T-helper 2 cell (primary cell): ENCODE measurements at places on chromosomes 7 and 10.

GRCh38 chr10:18875477-18875876 lies 173.1 kb upstream of the MALRD1 start:
- no peak for DNase-seq

DNA sequence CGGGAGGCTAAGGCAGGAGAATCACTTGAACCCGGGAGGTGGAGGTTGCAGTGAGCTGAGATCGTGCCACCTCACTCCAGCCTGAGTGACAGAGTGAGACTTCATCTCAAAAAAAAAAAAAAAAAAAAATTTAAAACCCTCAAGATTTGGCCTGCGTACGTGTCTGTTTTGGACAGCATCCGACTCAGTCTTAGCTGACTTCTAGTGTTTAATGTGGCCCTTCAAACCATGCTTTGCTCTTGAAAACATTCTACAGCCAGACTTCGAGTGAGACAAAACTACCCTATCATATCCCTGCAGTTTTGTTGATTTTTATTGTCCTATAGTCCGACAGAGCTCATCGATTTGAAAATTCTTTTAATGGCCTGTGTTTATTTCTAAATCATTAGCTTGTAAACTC lies 227.1 kb upstream of the SH2B2 start:
- DNase-seq = no peak

DNA sequence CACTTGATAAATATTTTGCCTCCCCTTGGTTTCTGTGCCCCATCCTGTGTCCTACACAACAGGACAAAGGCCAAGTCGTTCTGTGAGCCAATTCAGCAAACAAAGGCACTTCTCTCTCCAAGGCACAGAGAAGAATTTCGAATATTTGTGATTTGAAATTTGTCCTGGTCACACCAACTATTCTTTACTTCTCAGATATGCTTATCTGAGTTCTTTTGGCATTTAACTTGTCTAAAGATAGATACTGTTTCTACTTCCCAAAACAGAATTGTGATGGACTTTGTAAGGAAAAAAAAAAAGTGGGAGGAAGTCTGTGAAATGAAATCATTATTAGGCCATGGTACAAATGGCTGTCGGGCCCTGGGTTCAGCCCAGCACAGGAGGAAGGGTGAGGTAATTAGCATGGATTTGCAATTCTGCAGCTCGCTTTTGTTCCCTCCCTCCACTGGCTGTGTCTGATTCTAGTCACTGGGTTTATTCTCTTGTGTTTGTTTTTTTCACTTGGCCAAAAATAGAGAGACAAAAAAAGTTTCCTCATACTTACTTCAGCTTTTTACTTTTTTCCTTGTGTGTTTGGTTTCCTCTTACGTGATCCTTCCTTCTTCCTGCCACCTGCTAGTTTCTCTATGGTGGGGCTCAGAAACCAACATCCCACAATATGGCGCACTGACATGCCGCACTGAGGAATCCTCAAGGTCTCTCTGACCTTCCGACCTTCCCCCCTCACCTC lies 108.2 kb upstream of the MKLN1 start:
- no peak for DNase-seq

DNA sequence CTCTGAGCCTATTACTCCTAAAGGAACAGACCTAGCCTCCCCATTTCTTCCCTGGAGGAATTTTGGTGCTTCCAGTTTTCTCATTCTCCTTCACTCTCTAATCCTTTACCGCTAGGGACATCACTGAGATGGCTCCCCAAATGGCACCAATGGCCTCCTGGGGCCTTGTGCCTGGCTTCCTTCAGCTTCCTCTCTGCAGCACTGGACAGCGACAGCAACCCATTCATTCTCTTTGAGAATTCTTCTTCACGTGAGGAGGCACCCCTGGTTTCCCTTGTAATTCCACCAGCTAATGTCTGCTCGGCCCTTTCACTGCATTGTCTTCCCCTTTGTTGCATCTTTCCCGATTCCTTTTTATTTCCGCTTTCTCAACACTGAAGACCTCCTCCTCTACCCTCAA lies 24.6 kb upstream of the KDM7A start:
- DNase-seq = no peak

DNA sequence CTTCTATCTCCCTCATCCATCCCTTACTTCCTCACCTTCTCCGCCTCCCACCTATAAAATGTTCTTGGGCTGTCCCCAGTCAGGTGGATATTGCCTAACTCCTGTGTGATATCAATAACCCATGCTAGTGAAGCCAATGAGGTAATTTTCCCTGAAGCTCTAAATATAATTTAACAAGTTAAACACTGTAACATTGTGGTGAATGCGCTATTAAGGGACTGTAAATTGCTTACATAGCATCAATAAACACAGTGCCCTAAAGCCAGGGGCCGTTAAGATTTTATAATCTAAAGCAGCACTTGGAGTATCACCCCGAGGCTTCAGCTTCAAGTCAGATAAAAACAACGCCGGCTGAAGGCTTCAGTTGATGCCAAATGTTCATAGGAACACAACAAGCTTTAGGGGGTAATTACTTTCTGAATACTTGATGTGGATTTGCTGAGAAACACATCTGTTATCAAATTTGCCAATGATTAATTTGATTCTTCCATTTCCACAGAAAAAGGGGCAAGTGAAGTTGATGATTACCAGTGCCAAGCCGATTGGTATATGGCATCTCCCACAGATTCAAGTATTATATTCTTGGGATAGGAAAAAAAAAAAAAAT lies 138.4 kb downstream of the CREB5 start:
- no peak for DNase-seq

- no peak for DNase-seq
Measured at GRCh38 chr7:100640517-100641440, 573 bp downstream of the TFR2 start.

DNA sequence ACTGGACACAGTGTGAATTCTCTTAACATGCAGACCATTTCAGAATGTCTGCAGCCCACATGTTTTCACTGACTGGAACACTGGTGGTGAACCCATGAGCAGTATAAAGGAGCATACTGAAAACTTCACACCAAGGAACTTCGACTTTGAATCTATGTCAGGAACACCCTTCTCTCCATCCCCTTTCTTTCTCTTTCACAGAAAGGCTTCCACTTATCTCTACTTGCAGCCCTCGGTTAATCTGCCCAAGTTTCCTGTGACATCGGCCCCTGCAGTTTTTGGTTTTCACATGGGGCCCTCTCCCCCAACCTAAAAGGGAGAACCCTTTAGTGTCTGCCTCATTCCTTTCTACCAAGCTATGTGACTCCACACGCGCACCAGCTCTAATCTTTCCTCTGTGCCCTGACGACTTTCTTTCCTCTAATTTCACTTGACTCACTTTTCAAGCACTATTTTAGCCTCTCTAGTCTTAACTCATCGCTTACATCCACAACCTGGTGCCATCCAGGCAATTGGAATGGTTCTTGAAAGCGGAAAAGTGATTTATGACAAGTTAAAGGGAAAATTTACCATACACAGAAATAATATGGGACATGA lies 70.1 kb downstream of the RELN start:
- no peak for DNase-seq

DNA sequence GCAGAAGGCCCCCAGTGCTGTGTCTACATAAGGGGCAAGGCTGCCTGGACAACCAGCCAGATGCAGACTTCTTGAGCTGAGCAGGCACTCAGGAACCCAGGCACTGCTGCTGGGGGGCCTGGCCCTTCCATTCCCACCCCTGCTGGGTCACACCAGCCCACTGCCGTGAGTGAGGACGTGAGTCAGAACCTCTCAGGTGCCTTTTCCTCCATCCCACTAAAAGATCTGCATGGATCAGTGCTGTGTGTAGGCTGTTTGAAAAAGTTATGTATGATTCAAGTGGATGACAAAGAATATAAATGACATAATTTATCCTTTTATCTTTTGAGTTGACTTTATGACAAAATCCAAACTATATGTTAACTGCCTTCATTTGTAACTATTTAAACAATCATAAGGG lies 499.3 kb downstream of the INHBA start:
- DNase-seq = no peak

GRCh38 chr7:44222776-44223261 lies 22.0 kb downstream of the YKT6 start:
- DNase-seq = no peak

- no peak for DNase-seq
Measured at GRCh38 chr10:71550628-71551027, 153.9 kb downstream of the CDH23 start.

GRCh38 chr7:28621369-28621841 lies 209.1 kb downstream of the CREB5 start:
- no peak for DNase-seq

DNA sequence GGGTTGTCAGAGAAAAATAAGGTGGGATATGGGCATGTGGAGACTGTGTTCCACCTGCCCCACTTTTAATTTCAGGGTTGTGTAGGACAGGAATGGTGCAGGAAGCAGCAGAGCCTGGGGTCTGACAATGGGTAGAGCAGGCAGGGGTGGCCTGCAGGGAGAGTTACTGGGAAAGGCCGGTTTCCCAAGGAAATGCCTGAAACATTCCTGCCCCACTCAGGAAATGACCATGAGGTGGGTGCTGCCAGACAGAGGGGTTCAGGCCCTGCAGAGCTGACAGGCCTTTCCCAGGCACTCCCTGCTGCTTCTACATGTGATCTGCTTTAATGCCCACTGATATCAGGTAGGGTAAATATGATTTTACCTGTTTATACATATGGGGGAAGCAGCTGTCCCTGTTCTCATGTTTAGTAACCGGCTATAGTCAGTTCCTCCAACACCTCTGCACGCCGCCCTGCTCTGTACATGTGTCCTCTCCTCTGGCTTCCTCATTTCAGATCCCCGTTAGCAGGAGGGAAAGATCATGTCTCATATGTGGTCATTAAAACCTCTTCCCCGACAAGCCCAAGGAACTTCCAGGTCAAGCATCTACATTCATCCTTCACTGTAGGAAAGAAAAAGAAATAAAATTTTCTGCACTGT lies 118.6 kb upstream of the PRSS58 start:
- no peak for DNase-seq

GRCh38 chr7:151060113-151060415 lies 675 bp downstream of the SLC4A2 start:
- no peak for DNase-seq

DNA sequence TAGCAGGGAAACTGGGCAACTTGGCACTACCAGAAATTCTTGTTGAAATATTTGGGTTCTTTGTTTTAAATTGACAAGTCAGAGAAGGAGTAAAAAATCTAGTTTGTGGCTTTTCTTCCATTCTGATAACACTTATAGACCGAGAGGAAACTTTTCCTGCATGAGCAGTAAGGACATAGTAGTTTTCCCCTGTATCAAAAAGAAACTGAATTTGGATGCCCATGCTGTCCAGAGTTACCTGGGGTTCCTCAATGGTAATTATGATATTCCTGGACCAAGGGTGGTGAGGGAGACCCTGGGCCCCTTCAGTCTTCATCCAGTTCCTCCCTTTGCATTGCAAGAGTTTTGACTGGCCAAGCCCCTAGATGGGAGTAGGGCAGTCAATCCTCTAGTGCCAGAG lies 19.9 kb upstream of the STEAP2 start:
- no peak for DNase-seq

- DNase-seq = no peak
Measured at GRCh38 chr7:55513868-55514267, 58.4 kb downstream of the VOPP1 start.

DNA sequence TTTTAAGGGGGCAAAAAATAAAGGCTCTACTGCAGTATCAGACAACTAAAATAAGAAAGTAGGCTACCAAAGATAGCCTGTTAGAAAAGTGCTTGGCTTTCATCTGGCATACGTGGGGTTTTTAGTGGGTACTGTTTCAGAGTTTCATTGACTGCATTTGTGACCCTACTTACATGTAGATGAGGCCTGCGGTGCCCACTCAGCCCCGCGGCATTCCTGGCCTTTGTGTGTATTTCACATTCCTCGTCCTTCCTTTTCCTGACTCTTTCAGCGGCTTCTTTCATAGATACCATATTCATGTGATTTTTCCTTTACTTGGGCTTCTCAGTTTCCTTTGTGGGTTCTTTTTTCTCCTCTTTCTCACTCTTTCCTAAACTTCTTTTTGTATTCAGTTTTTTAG lies 50.7 kb downstream of the UBE3C start:
- DNase-seq = no peak

DNA sequence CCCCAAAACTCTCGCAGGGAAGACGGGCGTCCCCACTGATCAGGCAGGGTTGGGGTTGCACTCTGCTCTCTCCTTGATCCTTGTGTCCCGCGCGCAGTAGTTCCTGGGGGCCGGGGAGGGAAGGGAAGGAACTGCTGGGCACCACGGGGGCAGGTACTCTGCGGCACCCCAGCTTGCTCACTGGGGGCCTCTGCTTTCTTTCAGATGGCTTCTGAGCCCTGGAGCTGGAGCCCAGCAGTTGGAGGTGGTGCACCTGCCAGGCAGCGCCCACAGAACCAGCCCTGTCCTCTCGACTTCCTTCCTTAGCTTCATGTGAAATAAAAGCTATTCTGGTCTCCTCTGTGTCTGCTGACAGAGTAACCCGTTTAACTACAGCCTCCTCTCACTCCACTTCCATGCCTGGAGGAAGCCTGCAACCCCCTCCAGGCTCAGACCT lies 12.2 kb downstream of the PLAC9 start:
- no peak for DNase-seq

DNA sequence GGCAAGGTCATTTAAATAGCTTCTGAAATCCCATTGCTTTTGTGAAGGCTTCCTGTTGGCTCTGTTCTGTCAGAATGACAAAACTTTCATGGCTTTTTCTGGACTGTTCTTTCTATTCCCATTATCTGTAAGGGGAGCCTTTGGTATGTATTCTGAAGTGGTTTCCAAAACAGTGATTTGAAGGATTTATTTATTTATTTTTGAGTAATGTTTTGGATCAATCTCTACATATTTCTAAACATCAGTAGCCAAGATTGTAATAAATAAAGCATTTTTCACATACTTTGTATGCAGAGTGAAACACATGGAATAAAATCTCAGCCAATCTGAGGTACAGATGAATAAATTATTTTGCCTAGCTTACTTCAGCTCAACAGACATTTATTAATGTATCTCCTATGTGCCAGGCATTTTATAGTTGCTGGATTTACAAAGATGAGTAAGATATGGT lies 121.1 kb downstream of the BBS9 start:
- DNase-seq = no peak

DNA sequence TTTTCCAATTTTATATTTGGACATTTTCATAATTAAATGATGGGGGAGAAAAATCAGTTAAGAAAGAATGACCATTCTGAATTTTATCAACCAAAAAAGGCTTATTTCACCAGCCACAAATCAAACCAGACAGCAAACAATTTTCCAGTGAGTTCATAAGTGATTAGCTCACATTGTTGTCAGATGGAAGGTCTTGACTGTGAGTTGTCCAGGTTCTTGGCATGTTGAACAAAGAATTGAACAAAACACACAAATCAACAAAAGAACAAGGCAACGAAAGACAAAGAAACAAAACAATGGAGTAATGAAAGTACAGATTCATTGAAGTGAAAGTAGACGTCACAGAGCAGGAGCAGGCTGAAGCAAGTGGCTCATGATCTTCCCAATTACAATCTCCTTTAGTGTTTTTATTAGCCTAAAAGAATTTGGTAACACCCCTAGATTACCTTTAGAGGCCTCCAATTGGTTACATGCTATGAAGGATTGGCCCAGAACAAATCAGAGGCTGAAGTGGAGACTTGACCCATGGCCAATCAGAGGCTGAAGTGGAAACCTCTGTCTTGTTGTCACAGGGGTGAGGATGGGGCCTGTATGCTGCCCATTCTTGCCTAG lies 248.7 kb downstream of the NEBL start:
- DNase-seq = no peak
